Glutamatergic neuron (in vitro differentiated cells): ENCODE measurements at places on chromosomes 3 and 15. TPM values are rescaled to one million over a fixed set of nuclear protein-coding genes. Genes with fewer than 3 reads are reported as not detected.
A peak's percentile ranks its signal among the peaks of the same experiment; 100 is the strongest.

DNA sequence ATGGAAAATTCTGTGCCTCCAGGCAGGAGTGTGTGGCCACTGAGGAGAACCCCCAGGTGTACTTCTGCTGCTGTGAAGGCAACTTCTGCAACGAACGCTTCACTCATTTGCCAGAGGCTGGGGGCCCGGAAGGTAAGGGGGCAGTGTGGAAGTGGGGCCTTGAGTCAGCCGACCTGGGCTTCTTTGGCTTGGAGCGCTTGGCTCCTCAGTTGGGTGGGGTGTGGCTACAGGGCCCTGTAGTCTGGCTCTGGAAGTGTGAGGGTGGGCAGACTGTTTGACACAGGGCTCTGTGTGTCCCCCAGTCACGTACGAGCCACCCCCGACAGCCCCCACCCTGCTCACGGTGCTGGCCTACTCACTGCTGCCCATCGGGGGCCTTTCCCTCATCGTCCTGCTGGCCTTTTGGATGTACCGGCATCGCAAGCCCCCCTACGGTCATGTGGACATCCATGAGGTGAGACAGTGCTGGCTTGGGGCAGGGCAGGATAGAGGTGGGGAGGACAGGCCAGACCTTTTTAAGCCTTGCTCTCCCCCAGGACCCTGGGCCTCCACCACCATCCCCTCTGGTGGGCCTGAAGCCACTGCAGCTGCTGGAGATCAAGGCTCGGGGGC lies 18.2 kb upstream of the EXOG start:
- peaks cover 7% of the 10 kb centered on the region for H3K27me3 ChIP-seq
- H3K27ac ChIP-seq, result no peak overlapping the region
- peaks cover 20% of the 10 kb centered on the region for H3K4me1 ChIP-seq
- no peak for DNase-seq
- peaks cover 5% of the 10 kb centered on the region for H3K36me3 ChIP-seq
- no peak overlapping the region for H3K4me3 ChIP-seq

- DNase-seq, result no peak
- H3K27ac ChIP-seq, result no peak overlapping the region
- no peaks in the 10 kb centered on the region for H3K27me3 ChIP-seq
- H3K4me1 ChIP-seq, result no peaks in the 10 kb centered on the region
- H3K4me3 ChIP-seq, result no peak overlapping the region
Measured at GRCh38 chr3:7306901-7307300, 446.0 kb downstream of the GRM7 start.

The PEX5L gene
- 41.0 TPM for total RNA-seq

The PP2D1 gene
- not detected for total RNA-seq

DNA sequence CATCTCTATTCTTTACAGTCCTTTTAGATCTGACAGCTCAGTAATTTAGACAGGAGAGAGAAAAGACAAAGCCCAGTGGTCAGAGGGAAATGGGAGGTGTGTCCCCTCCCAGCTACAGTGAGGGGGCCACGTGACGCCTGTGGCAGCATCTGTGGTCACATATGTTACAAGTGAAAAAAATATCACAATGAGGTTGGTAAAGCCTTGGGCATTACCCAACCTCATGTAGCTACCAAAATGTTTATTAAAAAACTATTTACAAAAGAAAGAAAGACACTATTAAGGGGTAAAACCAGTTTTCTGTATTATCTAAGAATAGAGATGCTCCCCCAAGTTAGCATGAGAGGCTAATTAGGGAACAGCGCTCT lies 42.9 kb upstream of the PLCL2 start:
- peak overlapping the region; percentile 97 for H3K27ac ChIP-seq
- no peaks in the 10 kb centered on the region for H3K36me3 ChIP-seq
- H3K4me1 ChIP-seq, result peaks cover 57% of the 10 kb centered on the region
- H3K27me3 ChIP-seq, result peaks cover 6% of the 10 kb centered on the region
- DNase-seq, result peak; percentile 33
- peak overlapping the region; percentile 5 for H3K4me3 ChIP-seq

- H3K4me3 ChIP-seq, result no peak overlapping the region
- H3K27ac ChIP-seq, result no peak overlapping the region
- peaks cover 7% of the 10 kb centered on the region for H3K36me3 ChIP-seq
- DNase-seq, result peak; percentile 58
- H3K27me3 ChIP-seq, result peaks cover 17% of the 10 kb centered on the region
- peaks cover 2% of the 10 kb centered on the region for H3K4me1 ChIP-seq
Measured at GRCh38 chr15:100973351-100974111, 54.4 kb downstream of the LRRK1 start.

GRCh38 chr3:25438791-25439555 lies 10.9 kb downstream of the RARB start:
- DNase-seq, result no peak
- no peak overlapping the region for H3K27ac ChIP-seq
- H3K27me3 ChIP-seq, result no peaks in the 10 kb centered on the region
- no peaks in the 10 kb centered on the region for H3K4me1 ChIP-seq

DNA sequence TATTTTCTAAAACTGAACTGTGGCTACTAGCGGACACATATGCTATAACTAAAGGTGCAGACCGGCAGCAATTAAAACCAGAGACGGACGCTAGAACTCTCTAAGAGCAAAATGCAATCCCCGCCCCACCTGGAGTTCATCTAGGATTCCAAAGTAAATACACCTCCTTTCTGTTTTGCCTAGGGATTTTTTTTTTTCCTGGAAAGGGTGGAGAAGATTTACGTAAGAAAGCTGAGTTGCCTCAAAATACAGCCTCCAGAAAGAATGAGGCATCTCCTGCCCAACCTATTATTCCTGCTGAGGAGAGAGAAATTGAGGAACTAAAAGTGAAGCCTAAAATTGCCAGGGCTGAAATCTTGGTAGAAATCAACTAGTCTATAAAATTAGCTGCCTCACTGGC lies 150.2 kb downstream of the TP63 start:
- H3K4me1 ChIP-seq, result no peaks in the 10 kb centered on the region
- DNase-seq, result no peak
- H3K27me3 ChIP-seq, result peaks cover 4% of the 10 kb centered on the region

DNA sequence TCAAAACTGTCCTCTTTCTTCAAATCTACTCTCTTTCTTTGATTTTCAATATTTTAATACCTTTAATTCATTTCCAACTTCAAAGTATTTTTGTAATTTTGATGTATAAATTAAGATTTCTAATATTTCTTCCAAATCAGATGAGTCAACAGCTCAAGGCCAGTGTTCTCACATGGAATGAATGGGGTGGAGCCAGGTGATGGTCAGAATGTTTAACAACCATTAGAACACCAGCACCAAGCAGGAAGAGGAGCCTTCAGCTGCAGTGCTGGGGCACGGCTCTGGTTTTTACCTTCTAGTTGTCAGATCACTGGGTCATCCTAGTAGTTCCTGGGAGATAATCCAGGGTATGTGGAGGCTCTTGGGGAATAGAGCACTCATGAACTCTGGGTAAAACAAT lies 494.5 kb upstream of the PDZRN3 start:
- no peak overlapping the region for H3K4me3 ChIP-seq
- H3K4me1 ChIP-seq, result no peaks in the 10 kb centered on the region
- peaks cover 6% of the 10 kb centered on the region for H3K36me3 ChIP-seq
- no peaks in the 10 kb centered on the region for H3K27me3 ChIP-seq

- no peak for DNase-seq
- H3K36me3 ChIP-seq, result no peaks in the 10 kb centered on the region
Measured at GRCh38 chr3:39275052-39275451, 4.8 kb downstream of the CX3CR1 start.

DNA sequence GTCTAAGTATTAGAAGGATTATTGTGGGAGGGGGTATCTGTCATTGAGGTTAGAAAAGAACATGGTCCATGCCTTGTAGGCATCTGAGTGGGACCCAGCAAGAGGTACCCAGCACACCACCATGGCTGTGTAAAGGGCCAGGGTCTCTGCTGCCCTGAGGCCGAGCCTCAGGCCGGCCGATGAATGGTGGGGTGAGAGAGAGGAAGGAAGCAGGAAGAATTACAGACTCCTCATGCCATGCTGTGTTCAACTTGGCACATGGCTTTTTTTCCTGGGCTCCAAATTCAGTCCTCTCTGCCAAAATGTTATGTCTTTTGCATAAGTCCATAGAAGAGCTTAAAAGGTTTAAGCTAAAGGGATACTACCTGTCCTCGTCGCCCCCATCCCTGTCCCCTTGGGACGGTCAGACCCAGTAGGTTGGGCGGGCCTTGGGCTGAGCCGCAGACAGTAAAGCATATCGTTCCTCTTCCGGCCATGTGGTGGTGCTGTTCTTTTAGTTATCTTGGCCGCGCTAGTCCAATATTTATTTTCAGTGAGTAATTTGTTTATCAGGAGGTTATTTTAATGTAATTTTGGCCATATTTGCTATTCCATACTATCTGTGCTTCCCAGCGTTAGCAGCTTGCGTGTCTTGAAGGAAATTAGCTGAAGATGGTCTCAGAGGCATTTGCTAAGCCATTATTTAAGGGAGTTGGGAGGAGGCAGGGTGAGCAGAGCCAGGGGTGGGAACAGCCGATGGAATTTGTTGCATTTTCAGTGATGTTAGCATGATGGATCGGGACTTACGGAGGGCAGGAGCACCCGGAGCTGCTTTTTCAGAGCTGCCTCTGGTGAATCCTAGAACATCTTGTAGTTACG lies 152.4 kb downstream of the AGBL1 start:
- peak overlapping the region; percentile 14 for H3K4me3 ChIP-seq
- no peak overlapping the region for H3K27ac ChIP-seq
- DNase-seq, result peak; percentile 51
- no peaks in the 10 kb centered on the region for H3K36me3 ChIP-seq
- peaks cover 30% of the 10 kb centered on the region for H3K4me1 ChIP-seq
- H3K27me3 ChIP-seq, result peaks cover 4% of the 10 kb centered on the region

The SCG3 gene
- total RNA-seq, result 219 TPM
